Right atrium auricular region (tissue), 2 donors: ENCODE measurements at places on chromosomes 2 and 18. TPM values are rescaled to one million over a fixed set of nuclear protein-coding genes. Genes with fewer than 3 reads are reported as not detected.

GRCh38 chr2:24791452-24791851 is 1.7 kb downstream of the PTRHD1 start:
- H3K27ac ChIP-seq: no peak overlapping the region
- no peaks in the 10 kb centered on the region for H3K36me3 ChIP-seq
- no peak overlapping the region for H3K4me3 ChIP-seq
- no peaks in the 10 kb centered on the region for H3K27me3 ChIP-seq

DNA sequence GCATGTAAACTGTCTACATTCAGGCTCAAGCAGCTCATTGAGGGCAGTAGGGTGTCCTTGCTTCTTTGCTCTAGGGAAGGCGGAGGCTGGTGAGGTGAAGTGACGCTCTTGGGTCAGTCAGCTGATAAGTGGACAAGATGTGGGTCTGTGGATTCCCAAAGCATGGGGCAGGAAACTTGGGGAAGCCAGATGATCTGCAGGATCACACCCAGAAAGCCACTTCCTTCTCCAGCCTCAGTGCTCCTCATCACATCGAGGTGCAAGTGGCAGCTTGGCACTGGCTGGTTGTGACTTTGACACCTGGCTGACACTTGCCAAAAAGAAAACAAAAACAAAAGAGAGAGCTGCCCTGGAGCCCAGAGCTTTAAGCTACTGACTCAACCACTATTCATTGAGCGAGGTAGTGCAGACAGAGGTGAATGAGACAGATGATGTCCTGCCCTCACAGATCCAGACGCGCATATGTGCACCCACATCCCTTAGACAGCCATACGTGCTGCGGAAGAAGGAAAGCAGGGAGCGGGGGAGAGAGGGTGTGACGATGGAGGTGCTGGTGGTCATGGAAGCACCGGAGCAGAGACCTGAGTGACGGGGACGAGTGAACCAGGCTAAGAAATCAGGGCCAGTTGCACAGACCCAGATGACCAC is 3.1 kb upstream of the CIB4 start:
- H3K27ac ChIP-seq: no peak overlapping the region
- H3K27me3 ChIP-seq: no peaks in the 10 kb centered on the region
- H3K36me3 ChIP-seq: no peaks in the 10 kb centered on the region
- DNase-seq: no peak
- H3K4me1 ChIP-seq: no peaks in the 10 kb centered on the region
- H3K4me3 ChIP-seq: no peak overlapping the region

DNA sequence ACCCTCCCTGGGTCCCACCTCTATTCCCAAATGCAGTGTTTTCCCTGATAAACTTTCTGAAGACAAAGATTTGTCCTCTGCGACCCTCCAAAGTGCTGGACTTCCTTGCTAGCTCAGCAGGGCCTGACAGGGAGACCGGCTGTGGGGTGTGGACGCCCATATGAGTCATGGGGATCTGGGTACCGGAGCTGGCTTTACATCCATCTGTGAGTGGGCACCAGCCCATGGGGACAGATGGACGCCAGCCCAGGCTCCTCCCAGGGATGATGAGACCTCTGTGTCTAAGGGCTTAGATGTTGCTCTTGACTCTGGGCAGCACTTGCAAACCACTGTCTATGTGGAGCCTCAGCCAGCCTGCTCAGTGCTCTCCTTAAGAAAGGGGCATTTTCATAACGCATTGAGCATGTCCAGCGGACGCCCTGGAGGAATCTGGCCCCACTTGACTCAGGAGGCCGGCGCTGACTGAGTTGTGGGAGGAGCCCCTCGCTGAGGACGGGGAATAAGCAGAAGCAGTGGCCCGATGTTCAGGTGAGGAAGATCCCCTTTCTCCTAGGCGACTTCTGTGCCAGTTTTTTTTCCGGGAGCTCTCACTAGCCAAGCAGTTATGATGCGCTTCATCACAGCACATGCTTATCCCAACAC is 229.4 kb upstream of the MYT1L start:
- no peak overlapping the region for H3K4me3 ChIP-seq
- H3K27me3 ChIP-seq: no peaks in the 10 kb centered on the region
- H3K27ac ChIP-seq: no peak overlapping the region
- H3K4me1 ChIP-seq: no peaks in the 10 kb centered on the region
- no peak for DNase-seq

Gene ZNF513
- 6.2 TPM for total RNA-seq

DNA sequence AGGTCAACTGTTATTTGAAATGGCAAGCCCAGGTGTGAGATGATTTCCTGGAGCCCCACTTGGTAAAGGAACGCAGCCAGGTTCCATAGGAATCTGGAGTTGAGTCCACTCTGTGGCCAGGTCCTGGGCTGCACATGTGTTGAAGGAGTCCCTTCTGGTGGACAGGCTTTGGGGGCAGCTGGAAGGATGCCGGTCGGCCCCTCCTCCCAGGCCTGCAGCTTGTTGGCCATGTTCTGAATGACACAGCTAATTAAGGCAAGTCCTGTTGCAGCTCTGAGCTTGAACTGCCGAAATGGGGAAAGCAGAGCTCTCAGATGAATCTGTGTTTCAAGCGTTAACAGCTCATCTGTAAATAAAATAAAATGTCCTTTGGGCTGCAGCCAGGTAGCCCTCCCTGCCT is 23.8 kb downstream of the EN1 start:
- H3K4me1 ChIP-seq: no peaks in the 10 kb centered on the region
- no peaks in the 10 kb centered on the region for H3K27me3 ChIP-seq
- no peak for DNase-seq
- H3K4me3 ChIP-seq: no peak overlapping the region
- H3K27ac ChIP-seq: no peak overlapping the region
- no peaks in the 10 kb centered on the region for H3K36me3 ChIP-seq

GRCh38 chr2:102667072-102667471 is 47.7 kb downstream of the SLC9A2 start:
- no peak overlapping the region for H3K4me3 ChIP-seq
- no peaks in the 10 kb centered on the region for H3K4me1 ChIP-seq
- no peak overlapping the region for H3K27ac ChIP-seq
- no peaks in the 10 kb centered on the region for H3K27me3 ChIP-seq

- DNase-seq: no peak
- H3K4me3 ChIP-seq: no peak overlapping the region
- no peak overlapping the region for H3K27ac ChIP-seq
- peaks cover 22% of the 10 kb centered on the region for H3K4me1 ChIP-seq
Measured at GRCh38 chr2:168208652-168209051, 38.7 kb downstream of the STK39 start.

Gene CHCHD5
- total RNA-seq: 27.4 TPM
